Mesothelial cell of epicardium (in vitro differentiated cells): ENCODE measurements at places on chromosomes 7 and 10.
A peak's percentile ranks its signal among the peaks of the same experiment; 100 is the strongest.

GRCh38 chr10:29760138-29760900 is 125.5 kb upstream of the SVIL start:
- no peak for DNase-seq

- DNase-seq = no peak
Observed at GRCh38 chr10:89327803-89328441, at the start of gene IFIT3. TSS of gene IFIT3 (plus strand) at chr10:89327997. CDS start at chr10:89328074, 77 bp downstream.

GRCh38 chr7:26070290-26070689 is 81.7 kb upstream of the NFE2L3 start:
- DNase-seq = no peak

DNA sequence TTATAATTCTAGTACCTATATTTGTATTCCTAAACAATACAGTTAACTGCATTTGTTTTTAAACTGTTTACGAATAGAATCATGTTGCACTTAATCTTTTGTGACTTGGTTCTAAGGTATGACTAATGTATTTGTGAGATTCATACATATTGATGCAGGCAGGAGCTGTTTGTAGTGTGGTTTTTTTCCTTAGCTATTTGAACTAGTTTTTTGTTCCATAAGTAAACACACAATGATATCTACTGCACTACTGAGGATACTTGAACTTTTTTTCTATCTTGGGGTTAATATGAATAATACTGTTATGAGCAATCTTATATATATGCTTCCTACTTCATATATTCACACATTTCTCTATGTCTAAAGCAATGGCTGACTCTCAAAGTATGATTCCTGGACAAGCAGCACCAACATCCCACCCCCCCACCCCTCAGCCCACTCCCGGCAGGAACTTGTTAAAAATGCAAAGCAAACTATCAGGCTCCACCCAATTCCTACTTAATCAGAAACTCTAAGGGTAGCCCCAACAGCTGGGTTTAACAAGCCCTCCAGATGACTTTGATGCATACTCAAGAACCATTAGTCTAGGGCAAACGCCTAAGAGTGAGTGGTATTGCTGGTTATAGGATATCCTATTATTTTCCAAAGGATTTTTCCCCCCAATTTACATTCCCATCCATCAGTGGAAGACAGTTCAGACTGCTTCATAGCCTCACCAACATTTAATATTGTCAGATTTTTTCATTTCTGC is 25.8 kb downstream of the BRAF start:
- DNase-seq = no peak

- DNase-seq = no peak
Observed at GRCh38 chr7:47759056-47759706, 177.3 kb upstream of the TNS3 start.

GRCh38 chr10:122490268-122490667 is 28.9 kb downstream of the HTRA1 start:
- no peak for DNase-seq

DNA sequence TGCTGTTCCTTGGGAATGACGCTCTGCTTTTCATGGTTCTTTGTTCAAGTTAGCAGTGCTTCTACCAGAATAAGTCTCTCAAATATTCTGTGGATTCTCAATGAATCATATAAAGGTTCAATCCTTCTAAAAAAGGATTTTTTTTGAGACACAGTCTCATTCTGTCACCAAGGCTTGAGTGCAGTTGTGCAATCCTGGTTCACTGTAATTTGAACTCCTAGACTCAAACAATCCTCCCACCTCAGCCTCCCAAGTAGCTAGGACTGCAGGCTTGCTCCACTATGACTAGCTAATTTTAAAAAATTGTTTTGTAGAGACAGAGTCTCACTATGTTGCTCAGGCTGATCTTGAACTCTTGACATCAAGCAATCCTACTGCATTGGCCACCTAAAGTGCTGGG is 64.9 kb upstream of the RELN start:
- no peak for DNase-seq

DNA sequence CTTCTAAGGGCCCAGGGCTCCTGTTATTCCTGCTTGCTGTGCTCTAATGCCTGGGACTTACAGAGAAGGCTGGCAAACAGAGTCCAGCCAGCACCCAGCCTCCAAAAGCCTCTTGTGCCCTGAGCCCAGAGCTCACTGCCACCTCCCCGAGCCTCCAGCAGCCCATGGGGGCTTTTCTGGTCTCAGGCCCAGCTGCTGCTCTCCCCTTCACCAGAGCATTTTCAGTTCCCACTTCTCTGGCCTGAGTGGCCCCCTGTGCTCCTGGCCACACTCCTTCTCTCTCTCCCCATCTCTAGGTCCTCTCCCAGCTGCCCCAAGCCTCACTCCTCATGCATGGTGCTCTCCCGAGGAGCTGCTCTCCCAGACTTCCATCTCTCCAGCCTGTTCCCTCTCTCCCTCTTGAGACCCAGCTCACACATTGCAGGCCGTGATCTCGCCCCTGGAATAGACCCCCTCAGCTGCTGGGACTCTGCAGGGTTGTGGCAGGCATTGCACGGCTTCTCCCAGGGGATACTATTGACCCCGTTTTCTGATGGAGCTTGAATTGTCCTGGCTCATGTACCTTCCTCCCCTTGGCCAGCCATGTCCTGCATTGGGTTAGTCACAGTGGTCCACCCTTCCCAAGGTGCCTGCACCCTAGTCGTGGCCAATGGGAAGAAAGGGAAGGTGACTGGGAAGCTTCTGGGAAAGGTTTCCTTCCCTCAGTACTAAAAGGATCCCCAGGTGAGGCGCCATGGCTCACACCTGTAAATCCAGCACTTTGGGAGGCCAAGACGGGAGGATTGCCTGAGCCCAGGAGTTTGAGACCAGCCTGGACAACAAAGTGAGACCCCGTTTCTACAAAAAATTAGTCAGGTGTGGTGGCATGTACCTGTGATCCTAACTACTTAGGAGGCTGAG is 9.0 kb upstream of the RASSF4 start:
- DNase-seq = no peak

DNA sequence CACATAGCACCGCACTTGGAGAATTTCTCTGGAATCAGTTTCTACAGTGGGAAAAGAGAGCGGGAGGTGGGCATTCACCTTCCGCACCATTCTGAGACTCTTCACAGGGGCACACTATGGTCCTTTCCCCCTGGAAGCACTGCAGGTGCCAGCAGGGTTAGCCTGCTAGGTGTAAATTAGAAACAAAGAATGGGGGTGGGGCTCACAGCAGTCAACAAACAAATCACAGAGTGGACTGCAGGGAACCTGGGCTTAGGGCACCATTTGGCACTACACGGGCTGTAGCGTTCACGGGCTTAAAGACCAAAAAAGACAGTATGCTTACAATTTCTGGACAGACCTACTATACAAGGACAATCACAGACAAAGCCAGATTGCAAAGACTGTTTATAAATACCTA is 8.0 kb upstream of the PKD1L1 start:
- no peak for DNase-seq

DNA sequence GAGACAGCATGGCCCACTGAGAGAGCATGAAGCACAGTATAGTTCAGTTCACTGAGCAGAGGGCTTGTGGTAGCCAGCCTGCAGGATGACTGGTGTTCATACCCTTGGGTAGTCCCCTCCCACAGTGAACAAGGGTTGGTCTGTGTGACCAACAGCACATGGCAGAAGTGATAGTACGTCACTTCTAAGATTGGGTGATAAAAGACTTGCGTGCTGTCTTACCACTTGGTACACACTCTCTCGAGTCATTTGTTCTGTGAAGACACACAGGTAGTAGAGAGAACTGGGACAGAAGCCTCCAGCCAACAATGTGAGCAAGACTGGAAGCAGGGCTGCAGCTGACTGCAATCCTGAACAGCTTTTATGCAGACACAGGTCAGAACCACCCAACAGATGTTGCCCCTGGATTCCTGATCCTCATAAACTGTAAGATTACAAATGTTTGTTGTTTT is 14.6 kb downstream of the EPC1 start:
- no peak for DNase-seq

DNA sequence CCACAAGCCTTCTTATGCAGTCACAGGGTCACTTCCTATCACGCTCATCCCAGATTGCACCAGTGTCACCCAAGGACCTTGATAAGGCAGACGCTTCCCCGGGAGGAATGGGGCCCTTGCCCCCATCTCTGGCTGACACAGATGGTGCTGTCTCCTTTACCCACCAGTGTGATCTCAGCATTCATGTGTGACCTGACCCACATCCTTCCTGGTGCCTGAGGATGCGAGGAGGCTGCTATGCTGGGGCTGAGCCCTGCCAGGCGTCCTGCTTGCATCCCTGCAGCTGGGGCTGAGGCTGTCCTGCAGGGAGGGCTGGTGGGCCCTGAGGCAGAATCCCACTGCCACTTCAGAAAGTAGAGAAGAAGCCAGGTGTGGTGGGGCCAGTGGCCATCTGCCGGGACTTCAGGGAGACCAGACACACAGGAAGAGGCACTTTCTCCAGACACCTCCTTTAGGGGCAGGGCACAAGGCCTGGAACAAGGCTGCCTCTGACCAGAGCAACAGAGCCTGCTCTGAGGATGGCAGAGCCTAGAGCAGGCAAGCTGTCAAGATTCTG is 35.3 kb downstream of the RASGEF1A start:
- DNase-seq = no peak

DNA sequence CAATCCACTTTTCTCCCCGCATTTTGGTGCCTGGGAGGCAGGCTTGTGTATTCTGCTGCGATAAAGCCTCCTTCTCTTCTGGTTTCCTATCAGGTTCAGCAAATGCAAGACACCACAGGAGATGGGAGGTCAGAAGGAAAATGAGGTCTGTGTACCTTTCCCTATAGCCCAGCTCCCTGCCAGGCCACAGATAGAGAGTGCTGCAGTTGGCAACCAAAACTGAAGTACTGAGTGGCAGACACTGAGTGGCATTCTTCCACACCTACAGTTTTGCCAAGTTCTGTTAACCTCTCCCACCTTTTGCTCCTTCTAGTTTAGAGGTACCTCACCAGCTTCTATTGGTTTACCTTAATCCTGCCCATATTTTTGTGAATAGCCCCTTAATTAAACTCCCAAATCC is 948.4 kb downstream of the SORCS1 start:
- DNase-seq = no peak

DNA sequence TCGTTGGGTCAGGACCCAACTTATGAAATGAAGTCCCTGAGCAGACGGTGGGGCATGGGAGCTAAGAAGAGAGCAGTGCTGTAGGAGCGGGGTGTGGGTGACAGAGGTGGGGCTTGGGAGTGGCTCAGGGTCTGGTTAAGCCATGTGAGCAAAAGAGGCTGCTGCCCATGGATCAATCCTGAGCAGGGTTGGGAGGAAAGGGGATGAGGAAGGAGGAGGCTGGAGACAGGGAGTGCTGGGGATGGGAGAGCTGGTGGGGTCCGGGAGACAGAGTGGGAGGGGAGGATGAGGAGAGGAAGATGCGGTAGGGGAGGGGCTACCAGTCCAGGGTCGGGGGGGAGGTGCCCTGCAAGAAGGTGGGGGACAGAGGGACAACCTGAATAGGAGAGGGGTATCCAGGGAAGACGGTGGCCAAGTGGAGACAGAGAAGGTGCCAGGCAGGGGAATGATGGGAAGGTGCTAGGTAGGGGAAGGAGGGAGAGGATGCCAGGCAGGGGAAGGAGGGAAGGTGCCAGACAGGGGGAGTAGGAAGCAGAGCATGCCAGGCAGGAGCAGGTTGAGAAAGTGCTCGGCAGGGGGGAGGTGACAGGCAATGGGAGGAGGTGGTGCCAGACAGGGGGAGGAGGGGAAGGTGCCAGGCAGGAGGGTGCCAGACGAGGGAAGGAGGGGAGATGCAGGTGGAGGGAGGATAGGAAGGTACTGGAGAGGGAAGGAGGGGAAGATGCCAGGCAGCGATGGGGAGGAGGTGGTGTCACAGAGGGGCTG is 27.5 kb upstream of the SMARCD3 start:
- DNase-seq = no peak

DNA sequence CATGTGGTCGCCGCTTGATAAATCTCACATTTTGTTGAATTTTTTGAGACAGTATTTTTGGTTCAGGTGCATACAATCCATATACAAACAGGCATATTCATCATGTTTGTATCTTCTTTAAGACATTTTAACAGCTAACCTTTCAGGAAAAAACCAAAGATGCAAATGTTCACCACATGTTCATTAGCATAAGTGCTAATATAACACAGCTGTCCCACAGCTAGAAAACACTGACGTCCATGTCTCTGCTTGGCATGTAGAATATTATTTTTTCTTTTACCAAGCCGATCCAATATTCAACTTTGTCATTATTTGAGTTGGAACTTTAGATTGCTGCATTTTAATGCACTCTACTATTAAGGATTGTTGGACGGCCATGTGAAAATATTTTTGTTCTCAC is 31.2 kb downstream of the BMPER start:
- no peak for DNase-seq

- DNase-seq = no peak
Observed at GRCh38 chr10:48390933-48391845, 84.7 kb downstream of the MAPK8 start.

- peak; percentile 12 for DNase-seq
Observed at GRCh38 chr7:158120716-158121115, 466.9 kb downstream of the PTPRN2 start.

DNA sequence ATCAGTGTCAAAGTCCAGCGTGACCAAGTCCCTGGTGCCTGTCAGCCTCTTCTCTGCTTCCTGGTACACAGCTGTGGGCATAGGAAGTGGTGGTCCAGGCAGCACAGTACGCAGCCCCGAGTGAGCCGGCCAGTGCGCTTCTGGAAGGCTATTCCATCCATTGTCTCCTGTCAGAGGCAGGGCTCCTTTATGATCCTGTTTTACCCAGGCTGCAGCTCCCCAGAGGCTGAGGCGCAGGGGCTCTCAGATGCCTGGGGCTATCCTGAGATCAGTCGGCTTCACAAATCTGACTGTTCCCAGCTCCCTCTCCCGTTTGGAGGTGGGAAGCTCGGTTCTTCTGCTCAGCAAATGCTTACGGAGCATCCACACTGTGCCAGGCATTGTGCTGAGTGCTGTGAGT is 70.3 kb downstream of the LANCL2 start:
- DNase-seq = no peak

DNA sequence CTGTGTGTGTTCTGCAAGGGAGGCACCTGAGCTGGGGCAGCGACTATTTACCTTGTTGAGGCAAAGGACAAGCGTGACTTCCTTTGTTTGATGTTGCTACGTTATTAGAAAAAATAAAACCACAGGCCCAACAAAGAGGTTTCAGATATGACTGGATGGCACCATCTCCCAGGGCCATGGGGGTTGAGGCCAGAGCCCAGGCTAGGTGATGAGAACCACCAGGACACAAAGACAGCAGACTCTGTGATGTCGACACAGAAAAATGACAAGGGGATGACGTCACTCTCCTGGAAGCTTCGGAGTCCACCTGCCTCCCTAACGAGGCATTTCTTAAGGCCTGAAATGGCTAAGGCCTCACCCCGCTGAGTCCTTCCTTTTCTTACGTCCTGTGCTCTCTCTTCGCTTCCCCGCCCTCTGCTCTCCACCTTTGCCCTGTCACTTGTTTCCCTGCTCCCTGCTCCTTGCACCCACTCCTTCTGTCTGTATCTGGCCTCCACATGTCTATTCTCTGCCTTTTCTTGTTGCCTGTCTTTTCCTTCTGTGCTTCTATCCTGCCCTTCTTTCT is 83.0 kb upstream of the ADRB1 start:
- no peak for DNase-seq

- DNase-seq = no peak
Observed at GRCh38 chr7:31921047-31921446, 149.2 kb downstream of the PDE1C start.

GRCh38 chr10:58796824-58797223 is 284.2 kb downstream of the BICC1 start:
- no peak for DNase-seq

- no peak for DNase-seq
Observed at GRCh38 chr7:151114151-151115090, 28.1 kb downstream of the AGAP3 start.
